Fibroblast of the conjunctiva (primary cell): ENCODE measurements at places on chromosomes 2 and 18.

DNA sequence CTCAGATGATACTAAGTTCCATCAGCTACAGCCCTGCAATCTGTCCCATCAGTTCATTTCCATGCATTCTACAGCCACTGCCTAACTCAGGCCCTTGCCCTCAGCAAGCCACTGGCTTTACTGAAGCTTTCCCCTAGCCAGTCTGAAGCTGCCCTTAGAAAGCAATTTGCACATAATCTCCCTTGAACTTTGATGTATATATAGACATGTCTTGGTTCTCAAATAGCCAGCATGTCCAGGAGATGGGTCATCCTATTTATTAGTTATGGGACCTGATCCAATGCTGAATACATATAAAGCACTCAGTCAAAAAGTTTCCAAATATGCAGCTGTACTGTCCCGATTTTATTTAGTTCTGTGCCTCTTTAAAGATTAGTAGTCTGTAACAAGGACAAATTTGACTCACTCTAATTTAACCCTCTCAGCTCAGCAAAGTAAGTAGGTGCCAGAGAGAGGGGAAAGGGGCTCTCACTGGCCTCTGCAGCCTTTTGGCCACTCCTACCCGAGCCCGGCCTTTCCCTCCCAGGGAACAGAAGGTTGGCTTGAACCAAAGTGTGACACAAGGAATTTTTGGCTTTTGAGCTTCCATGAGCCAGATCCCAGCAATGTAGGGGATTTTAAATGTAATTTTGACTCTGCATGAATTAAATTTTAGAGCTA is 70.7 kb downstream of the CCDC93 start:
- no peak for DNase-seq

GRCh38 chr2:20862850-20863249 is 39.9 kb upstream of the LDAH start:
- no peak for DNase-seq

DNA sequence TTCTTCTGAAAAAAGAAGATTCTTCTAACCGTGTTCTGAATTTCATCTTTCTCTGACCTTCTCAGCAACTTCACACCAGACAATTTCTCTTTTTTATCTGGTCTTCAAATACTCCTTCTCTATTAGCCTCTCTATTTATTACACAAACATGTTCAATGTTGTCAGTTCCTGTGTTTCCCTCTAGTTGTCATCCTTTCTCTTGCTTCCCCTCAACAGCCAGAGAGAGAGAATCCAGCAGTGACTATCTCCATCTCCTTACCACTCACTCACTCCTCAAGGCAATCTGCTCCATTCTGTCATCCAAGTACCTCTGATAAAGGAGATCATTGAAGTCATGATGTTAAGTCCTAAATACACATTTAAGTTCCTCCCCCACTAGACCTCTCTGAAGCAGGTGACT is 491.9 kb upstream of the CHAC2 start:
- DNase-seq, result no peak

DNA sequence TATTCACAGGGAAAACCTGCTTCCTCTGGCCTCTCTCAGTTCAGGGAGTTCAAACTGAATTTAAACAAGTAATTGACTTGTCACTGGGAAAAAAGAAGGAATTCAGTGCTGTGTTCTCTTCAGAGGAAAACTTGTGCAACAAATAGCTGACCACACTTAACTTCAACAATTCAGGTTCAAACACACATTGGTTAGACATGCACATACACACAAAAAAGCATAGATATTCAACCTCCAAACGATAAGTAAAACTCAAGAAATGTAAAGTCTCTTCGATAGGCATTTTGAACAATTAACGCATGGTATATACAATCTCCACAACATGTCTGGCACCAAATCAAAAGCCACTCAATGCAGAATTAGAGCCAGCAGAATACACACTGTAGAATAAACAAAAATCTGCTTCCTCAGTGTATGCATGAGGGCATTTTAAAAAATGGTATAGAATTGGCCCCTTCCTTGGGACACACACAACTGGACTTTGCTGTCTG is 269.0 kb downstream of the TCF4 start:
- DNase-seq, result no peak

- DNase-seq, result no peak
Observed at GRCh38 chr2:128606837-128607236, 288.2 kb upstream of the HS6ST1 start.

GRCh38 chr2:80126596-80127189 is 177.9 kb downstream of the LRRTM1 start:
- peak; percentile 4 for DNase-seq

DNA sequence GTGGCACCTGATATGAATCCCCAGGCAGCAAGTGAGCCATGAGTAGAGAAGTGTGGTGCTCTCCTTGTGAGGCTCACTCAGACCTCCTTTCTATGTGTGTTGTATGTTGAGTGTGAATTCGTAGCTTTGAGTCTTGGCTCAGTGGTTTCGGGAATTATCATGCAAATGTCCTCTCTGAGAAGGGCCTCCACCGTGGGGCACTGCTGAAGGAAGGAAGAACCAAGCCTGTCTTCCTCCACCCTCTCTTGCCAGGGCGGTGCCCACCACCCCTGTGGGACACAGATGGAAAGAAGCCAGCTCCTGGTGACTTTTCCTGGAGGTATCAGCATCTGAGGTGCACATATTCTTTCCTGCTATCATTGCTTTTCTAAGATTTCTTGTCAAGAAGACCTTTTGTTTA is 156.1 kb downstream of the MYT1L start:
- DNase-seq, result no peak

GRCh38 chr2:132589111-132589830 is 80.7 kb downstream of the LYPD1 start:
- no peak for DNase-seq

GRCh38 chr2:31207790-31208189 is 9.5 kb downstream of the CAPN14 start:
- no peak for DNase-seq

DNA sequence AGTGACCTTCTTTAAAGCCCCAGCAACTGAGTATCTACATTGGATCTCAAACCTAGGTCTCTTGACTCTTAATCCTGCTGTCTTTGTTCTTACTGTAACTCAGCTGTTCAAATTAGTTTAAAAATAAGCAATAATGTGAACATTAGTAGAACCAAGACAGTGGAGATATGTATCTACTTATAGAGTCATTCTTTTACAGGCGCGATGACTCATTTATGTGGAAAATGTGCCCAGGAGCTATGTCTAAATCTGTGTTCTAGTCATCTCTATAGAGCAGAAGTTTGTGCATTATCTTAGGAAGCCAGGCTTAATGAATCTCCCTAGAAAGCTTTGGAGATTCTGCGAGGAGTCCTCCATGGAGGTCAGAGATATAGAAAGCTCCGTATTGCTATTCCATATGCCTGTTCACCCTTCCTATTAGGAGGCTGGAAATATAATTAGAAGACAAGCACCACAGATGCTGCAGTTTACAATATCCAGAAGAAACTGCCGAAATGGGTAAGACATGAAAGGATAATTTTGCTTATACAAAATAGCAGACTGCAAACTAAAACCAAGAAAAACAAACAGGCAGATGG is 211.6 kb downstream of the TRIB2 start:
- peak; percentile 41 for DNase-seq

- DNase-seq, result no peak
Observed at GRCh38 chr2:11023326-11024258, 111.9 kb downstream of the KCNF1 start.

DNA sequence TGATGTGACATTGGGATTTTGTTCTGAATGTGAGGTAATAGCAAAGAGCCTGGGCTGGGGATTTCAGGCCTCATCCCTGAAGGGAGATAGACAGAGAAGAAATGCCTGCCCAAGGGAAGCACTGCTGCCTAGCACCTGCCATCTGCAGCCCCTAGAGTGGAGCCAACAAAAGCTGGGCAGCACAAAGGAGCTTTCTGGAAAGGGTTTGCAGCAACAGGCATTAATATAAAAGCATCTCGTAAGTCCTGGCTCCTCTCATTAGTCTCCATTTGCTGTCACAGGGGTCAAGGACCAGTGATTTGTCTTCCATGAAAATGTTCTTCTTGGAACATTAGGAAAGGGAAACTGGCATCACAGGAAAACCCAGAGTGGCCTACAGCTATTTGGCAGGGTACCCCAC is 157.2 kb upstream of the SLC14A2 start:
- no peak for DNase-seq

DNA sequence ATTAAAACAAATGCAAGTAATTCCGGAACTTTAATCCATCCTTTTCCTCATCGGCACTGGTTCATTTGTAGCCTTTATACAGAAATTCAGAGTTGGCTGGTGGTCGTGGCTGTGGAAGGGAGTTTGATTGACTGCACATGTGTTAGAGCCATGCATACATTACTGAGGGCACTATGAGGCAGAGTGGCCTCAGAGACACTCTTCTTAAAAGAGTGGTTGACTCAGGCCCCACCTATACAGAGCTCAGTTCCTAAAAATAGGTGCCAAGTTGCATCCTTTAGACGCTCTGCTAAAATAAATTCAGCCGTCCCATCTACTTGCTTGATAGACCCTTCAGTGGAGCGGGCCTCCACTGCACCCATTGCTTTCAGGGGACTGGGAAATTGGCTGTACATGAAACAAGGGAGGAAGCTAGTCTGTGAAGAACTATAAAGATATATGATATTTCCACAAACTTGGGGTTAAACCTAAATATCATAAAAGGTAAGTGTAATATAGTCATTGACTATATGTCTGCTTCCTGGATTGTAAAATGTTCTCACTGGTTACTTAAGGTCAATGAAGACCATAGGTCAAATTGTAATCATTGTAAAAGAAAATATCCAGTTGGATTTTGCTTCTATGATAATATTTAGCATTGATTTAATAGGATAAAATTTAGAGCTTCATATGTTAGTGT is 298.9 kb downstream of the XIRP2 start:
- no peak for DNase-seq

DNA sequence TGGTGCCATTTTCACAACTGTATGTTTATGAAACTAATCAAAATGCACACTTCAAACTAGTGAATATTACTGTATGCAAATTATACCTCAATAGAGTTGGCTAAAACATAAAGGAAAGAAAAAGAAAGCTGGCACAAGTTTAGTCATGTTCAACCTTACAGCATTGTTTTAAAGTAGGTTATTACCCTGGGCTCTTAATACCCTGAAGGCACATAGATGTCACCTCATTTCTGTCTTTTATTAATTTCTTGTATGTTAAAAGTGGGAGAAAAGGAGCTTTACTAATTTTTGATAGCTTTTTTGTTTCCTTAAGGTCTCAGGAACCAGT is 32.7 kb downstream of the TMEM131 start:
- no peak for DNase-seq

DNA sequence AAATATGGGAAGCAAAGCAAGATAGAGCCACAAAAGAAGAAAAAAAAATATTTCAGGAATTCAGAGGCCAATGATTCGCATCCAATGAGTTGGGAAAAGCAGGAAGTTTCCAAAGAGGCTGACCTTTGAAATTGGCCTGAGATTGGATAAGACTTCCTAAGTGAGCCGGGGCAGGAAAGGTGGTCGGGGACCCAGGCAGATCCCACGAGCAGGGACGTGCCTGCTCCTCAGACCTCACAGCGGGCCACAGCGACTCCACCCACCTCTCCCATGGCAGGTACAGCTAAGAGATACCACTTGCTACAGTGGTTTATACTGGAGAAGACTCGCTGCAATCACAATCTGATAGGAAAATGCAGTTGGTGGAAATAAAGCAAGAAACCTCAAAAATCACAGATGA is 102.8 kb upstream of the SALL3 start:
- no peak for DNase-seq

- no peak for DNase-seq
Observed at GRCh38 chr2:112157472-112157871, 19.3 kb downstream of the FBLN7 start.

- no peak for DNase-seq
Observed at GRCh38 chr2:85655961-85656417, 12.0 kb downstream of the SFTPB start.

- no peak for DNase-seq
Observed at GRCh38 chr2:105121434-105121833, 83.6 kb downstream of the MRPS9 start.
